Amygdala (tissue), 56 donors: ENCODE measurements at places on chromosomes 12 and 14.

GRCh38 chr14:68168460-68169109 is 349.0 kb downstream of the RAD51B start:
- DNase-seq, result no peak

- no peak for DNase-seq
These were observed 138.1 kb upstream of the C14orf180 start for GRCh38 chr14:104441275-104442106.

GRCh38 chr12:121513464-121514183 is 67.2 kb downstream of the KDM2B start:
- no peak for DNase-seq

DNA sequence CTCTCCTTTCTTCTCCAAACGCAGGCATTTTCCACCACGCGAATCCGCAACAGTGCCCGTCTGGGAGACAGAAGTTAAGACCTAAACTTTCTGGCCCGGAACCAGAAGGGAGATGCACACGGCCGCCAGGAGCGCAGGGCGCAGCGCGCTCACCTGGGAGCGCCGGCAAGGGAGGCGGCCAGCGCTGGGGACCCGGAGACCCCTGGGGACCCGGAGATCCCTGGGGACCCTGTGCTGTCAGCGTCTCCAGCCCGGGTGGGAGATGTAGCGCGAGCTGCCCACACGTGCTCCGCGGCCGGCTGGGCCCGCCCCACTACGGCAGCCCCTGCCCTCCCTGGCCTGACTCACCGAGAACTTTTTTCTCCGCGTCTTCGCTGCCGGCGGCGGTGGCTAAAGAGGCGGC is 620 bp downstream of the YBX3 start:
- no peak for DNase-seq

GRCh38 chr14:51650716-51651387 is 858 bp upstream of the FRMD6 start:
- DNase-seq, result no peak

DNA sequence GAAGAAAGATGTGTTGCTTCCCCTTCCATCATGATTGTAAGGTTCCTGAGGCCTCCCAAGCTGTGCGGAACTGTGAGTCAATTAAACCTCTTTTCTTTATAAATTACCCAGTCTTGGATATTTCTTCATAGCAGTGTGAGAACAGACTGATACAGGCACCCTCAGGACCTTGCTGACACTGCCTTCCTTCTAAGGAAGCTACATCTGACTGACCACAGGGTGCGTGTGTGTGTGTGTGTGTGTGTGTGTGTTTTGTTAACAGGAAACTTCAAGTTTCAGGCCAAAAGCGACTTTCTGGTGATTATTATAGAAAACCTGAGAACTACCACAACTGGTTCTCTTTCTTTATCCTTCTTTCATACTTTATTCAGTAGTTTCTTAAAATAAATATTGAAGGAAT is 149.0 kb downstream of the CAPZA3 start:
- no peak for DNase-seq
